Activated T-helper 1 cell treated with anti-CD3 and anti-CD28 coated beads, Interleukin-12 subunit alpha, Interleukin-12 subunit beta, Interleukin-2, Interleukin-4 antibody, amounts not matched to agents 30 ng/mL and 10 ng/mL and 1 ng/mL, durations not matched to agents 14 hours and 24 hours and 36 hours (primary cell): ENCODE measurements at places on chromosomes 6 and 20. TPM values are rescaled to one million over a fixed set of nuclear protein-coding genes. Genes with fewer than 3 reads are reported as not detected.

DNA sequence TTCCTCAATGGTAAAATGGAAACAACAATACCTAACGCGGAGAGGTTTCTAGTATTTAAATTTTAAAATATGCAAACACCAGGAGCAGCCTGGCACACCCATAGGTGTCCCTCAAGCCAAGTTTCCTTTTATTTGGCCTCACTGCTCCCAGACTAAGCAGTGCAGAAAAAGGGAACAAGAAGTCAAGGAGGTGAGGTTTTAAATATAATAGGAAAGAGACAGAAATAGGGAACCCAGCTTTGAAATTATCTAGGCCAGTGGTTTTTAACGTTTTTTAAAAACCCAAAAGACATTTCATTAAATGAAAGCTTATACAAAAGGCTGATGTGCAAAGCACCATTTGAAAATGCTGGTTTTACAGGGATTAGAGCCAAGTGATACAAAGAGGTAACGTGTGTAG is 109.6 kb downstream of the SLC22A3 start:
- DNase-seq = no peak

DNA sequence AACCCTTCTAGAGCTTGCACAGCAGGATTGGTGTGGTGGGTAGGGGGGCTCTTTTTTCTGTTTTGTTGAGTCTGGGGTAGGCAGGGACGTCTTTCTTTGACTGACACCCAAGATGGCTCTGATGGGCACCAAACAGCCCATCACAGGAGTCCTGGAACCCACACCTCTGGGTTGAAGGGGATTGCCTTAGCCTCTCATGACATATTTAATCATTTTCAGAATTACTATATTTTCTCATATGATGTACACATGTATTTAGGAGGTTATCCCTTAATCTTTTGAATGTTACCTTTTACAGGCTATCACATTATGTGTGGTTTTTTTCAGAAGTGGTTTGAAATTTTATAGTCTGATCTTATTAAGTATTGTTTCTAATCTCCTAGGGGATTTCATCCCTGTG is 64.6 kb downstream of the RPP40 start:
- DNase-seq = no peak

- DNase-seq = peak; percentile 27
Observed at GRCh38 chr6:30013291-30013922, 47.7 kb upstream of the POLR1H start.

GRCh38 chr6:70391492-70391891 is 21.8 kb upstream of the FAM135A start:
- DNase-seq = no peak

DNA sequence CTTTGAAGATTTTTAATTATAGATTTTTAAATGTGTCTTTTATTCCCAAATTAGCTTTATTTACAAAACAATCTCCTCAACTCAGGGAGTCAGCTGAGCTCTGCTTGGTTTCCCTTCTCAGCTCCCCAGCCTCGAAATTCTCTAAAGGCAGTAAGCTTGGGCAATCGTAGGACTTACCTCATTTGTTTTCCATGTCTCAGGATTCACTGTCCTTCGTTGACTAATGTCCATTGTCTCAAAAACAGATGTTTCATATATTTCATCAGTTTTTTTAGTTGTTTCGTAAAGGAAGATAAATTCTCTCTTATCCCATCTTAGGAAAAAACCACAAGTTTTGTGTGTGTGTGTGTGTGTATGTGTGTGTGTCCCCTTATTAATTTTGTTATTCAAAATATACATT is 102.2 kb upstream of the ADGRF1 start:
- no peak for DNase-seq

- no peak for DNase-seq
Observed at GRCh38 chr6:152750694-152751093, at the start of gene VIP. Gene VIP, plus strand, starts transcription at chr6:152750797. Its CDS starts 1,381 bp downstream, at chr6:152752178.

GRCh38 chr6:109202409-109203264 is 107.3 kb downstream of the CEP57L1 start:
- no peak for DNase-seq

DNA sequence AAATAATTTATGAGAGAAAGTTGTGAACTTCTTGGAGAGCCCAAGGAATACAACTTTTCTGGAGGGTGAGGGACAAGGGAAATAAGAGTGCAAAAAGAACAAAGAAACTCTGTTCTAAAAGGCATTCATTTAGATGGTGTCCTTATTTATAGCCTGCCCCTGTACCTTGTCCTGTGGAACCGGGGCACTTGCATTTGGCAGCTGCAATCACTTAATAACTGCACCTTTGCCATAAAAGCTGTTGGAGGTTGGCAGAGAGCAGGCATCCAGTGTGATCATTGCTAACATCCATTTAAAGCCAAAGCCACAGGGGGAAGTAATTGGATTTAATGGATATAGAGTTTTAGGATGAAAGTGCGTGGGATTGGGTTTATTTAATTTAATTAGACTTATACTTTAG is 50.8 kb upstream of the SGK1 start:
- no peak for DNase-seq

- no peak for DNase-seq
Observed at GRCh38 chr6:53464927-53465460, 79.9 kb downstream of the GCLC start.

GRCh38 chr6:102895683-102896082 is 1502.2 kb downstream of the GRIK2 start:
- no peak for DNase-seq

GRCh38 chr20:20272686-20273085 is 95.2 kb upstream of the INSM1 start:
- no peak for DNase-seq

The ENPP5 gene
- not detected in 2 replicates for total RNA-seq
